ENCODE measurements at places on chromosomes 7 and 10. TPM values are rescaled to one million over a fixed set of nuclear protein-coding genes. Genes with fewer than 3 reads are reported as not detected.
A peak's percentile ranks its signal among the peaks of the same experiment; 100 is the strongest.

Gene SLC12A9
- total RNA-seq, result 9.7 TPM

GRCh38 chr10:12748186-12748585, 253.3 kb downstream of the CCDC3 start:
- H3K4me3 ChIP-seq, result no peak overlapping the region
- no peak overlapping the region for H3K27ac ChIP-seq
- H3K4me1 ChIP-seq, result peaks cover 2% of the 10 kb centered on the region

DNA sequence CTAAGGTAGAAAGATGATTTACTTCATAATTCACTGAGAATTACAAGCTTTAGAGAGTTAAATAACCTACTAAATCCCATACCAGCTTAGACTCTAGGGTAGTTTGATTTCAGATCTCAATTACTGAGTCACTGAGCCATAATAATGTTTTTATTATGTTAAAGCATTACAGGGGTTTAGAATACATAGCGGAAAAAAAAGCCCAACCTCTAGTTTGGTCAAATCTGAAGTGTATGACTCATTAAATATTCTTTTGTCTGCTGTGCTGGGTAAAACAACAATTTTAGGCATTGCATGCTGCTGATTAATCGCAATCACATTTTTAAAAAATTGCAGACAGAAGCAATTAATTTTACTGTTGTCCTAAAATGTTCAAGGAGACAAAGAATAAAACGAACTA, 48.5 kb downstream of the MALRD1 start:
- no peak overlapping the region for H3K27ac ChIP-seq
- DNase-seq, result no peak
- no peaks in the 10 kb centered on the region for H3K36me3 ChIP-seq
- no peaks in the 10 kb centered on the region for H3K4me1 ChIP-seq
- H3K4me3 ChIP-seq, result no peak overlapping the region

DNA sequence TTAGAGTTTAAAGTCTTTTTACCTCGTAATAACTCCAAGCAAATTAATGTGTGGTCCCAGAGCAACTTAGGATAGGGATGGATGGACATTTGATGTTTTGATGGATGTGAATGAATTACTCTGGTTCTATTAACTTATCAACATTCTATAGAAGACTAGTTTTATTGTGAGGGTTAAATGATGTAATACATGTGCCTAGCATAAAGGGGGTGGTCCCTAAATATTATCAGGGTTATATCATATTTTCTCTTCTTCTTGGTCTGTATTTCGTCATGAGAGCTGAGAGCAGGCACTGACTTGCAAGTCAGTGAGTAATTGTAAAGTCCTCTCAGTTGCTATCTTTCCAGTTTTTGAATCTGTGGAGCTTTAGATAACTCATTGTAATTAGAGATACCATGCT, 219.3 kb downstream of the GATA3 start:
- no peak overlapping the region for H3K27ac ChIP-seq
- DNase-seq, result no peak
- no peaks in the 10 kb centered on the region for H3K4me1 ChIP-seq
- no peaks in the 10 kb centered on the region for H3K36me3 ChIP-seq

GRCh38 chr7:55128693-55129394, 110.0 kb downstream of the EGFR start:
- H3K36me3 ChIP-seq, result peaks cover 7% of the 10 kb centered on the region
- H3K27ac ChIP-seq, result peak overlapping the region; percentile 65
- DNase-seq, result peak; percentile 86
- H3K27me3 ChIP-seq, result peaks cover 6% of the 10 kb centered on the region
- peaks cover 60% of the 10 kb centered on the region for H3K4me1 ChIP-seq

DNA sequence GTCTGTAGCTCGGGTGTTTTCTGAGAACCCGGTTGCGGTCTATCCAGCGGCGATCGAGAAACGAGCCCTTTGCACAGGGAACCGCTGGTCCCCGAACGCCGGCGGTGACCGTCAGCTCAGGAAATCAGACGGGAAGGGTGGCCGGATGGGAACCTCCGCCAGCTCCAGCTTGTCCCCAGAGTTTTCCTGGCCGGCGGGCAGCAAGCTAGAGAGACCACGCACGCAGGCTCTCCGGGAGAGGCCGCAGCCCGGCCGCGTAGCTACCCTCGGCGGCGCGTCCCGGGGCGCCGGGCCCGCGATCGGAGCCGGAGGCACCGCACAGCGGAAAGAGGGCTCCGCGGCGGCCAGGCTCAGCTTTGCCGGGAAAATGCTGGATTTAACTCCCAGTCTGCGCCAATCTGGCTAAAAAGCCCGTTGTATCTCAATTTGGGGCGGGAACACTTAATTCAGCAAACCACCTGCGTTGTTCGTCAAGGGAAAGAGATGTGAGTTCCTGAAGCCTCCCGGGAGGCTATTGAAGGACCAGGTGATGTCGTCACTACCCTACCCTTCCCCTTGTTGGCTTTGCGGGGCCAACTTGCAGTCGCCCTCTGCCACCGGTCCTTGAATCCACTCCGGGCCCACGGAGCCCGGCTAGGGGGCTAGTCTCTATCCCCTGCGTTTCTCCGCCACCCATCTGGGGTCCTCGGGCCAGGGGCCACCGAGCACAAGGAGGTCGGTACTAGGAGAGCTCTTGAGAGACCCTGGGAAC, 859 bp upstream of the CH25H start:
- H3K36me3 ChIP-seq, result no peaks in the 10 kb centered on the region
- H3K4me3 ChIP-seq, result peak overlapping the region; percentile 49
- peak; percentile 65 for DNase-seq
- H3K27ac ChIP-seq, result peak overlapping the region; percentile 11
